Stimulated activated CD4-positive, alpha-beta T cell treated with anti-CD3 and anti-CD28 coated beads, Interleukin-12 subunit alpha, Interleukin-12 subunit beta, amount 100 ng/mL, for 24 hours (primary cell): ENCODE measurements at places on chromosomes 2 and 18.

GRCh38 chr2:109382226-109382895 is 231.4 kb downstream of the SEPTIN10 start:
- DNase-seq = no peak

GRCh38 chr2:113963965-113964364 is 74.1 kb downstream of the ACTR3 start:
- DNase-seq = no peak

DNA sequence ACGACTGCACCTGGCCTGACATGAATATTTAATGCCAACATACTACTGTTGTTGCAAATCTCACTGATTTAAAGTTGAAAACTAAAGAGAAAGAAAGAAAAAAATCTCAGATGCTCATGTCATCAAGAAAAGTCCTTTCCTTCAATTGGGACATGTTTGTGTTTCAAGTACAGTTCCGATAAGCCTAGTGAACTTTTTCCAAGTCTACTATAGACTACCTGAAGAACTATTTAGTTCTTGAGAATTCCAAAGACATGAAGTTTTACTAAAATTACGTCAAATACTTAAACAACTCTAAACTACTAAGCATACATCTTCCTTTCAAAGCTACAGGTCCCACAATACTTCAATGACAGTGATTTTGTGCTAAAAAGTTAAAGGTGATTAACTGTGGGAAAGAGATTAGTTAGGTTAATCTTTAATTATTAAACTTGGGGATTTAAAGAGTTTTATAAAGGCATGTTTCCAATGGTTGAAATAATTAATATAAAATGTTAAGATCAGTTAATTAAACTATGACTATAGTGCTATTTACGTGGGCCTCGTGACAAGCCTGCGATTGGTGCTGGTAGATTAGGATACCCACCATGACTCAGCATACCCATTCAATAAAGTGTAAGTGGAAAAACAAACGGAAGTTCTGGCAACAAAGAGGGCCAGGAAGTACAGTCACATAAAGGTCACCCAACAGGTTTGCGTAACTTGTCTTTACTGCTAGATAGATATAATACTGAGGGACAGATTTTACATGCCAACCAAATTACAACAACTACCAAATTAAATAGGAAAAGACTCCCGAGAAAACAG is 55.5 kb downstream of the SEPTIN10 start:
- no peak for DNase-seq

- no peak for DNase-seq
Measured at GRCh38 chr2:10137053-10137843, 14.7 kb downstream of the RRM2 start.

DNA sequence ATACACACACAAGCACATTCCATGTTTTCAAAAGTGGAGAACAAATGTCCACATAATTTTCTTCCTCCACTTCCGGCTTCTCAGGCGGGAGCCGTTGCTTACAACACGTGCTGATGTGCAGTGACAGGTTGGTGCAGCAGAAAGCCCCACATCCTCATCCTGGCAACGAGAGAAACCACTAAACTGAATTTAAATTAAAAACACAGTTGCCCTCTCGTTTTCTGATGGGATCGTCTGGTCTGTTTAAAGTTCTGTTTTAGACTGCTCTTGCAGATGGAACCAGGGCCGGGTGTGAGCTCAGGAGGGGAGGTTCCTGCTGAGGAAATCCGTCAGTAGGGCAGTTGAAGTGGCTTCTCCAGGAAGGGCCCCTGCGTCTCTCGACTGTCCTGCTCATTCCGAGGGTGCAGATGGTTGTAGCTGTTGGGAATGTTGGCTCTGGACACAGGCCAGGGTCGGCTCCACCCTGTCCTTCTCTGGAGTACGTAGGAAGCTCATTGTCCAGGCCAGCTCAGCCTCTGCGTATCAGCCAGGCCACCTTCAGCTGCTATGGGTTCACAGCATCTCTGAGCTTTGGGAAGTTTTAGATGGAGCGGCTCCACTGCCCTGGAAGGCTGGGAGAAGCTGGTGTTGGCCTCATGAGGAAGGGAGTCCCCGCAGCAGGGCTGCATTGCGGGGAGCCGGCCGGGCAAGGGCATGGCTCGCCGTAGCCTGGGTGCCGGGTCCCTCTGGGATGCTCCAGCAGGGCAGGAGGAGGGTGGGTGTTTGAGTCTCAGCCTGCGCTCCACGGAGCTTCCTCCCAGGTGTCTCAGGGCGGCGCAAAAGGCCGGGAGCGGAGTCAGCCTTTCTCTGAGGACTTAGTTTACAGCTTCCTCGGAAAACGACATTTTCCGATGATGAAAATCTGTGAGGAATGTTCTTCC is 58.3 kb downstream of the NFATC1 start:
- no peak for DNase-seq

- no peak for DNase-seq
Measured at GRCh38 chr2:42086500-42086953, 38.7 kb downstream of the PKDCC start.

GRCh38 chr2:85154048-85154753 is 21.0 kb downstream of the TCF7L1 start:
- DNase-seq = no peak

GRCh38 chr2:82478641-82479040 is 1980.4 kb downstream of the SUCLG1 start:
- DNase-seq = no peak

DNA sequence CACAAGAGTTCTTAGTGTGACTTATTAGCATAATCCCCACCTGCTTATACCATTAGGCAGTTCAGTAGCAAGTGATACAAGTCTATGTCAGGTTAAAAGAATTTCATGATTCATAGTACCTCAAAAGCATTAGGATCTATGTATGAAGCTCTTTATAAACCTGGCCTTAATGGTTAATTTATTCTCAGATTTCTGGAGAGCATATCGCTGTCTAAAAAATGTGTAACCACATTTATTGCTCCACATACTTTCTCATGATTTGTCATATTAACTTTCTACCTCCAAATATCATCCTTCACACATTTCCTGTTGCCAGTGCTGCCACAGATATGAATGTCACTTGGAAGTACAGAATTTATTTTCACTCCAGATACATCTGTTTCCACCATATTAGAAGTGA is 332.8 kb upstream of the MAP2 start:
- no peak for DNase-seq

- no peak for DNase-seq
Measured at GRCh38 chr2:106899786-106900530, 14.0 kb upstream of the ST6GAL2 start.

GRCh38 chr2:220417503-220417902 is 790.1 kb downstream of the SLC4A3 start:
- DNase-seq = no peak

DNA sequence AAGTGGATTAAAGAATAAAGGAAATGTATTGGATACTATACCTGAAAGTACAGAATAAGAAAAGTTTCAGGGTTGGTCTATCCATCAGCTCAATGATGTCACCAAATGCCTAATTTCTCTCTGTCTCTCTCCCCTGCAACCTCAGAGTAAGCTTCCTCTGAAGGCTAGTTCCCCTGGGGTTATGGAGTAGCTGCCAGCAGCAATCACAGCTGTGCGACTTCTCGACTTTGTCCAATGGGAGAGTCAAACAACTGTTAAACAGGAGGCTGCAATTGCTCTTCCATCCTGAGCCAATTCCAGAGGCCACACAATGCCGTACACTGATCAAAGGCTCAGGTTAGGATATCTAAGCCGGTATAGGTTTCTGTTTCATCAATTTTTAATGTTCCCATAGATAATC is 95.3 kb upstream of the FANCL start:
- no peak for DNase-seq

DNA sequence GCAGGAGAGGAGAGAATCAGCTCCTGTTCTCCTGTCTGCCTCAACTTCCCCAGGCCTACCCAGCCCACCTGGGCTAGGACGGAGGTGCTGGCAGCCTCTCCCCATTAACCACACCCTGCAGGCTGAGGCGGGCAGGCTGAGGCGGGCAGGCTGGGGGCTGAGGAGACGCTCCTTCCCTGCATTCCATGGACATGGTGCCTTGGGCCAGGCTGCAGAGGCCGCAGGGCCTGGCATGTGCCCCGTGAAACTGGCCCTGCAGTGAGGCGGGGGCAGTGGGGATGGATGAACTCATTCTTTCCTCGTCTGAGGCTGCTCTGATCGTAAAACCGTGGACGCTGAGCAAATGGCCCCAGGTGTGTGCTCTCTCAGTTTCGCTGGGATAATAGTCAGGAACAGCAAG is 84.7 kb upstream of the LAPTM4A start:
- DNase-seq = no peak

- DNase-seq = no peak
Measured at GRCh38 chr2:112008910-112009485, 46.1 kb upstream of the TMEM87B start.

DNA sequence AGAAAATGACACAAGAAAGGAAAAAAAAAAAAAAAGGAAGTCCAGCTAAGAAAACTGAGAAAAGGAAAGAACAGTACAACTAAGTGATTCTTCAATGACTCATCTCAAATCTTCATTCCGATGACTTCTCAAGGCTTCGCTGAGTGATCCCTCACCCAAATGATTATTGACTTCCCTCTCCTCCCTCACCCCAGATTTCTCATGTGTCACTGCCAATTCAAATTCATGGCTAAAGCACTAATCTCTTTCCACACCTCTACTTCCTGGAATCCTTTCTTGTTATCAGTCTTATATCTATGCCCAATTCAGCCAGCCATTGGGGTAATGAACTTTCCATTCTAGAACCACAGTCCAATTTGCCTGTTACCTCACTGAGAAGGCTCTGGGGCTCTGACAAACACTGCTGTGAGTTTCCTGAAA is 7.2 kb upstream of the ABCB11 start:
- DNase-seq = no peak

DNA sequence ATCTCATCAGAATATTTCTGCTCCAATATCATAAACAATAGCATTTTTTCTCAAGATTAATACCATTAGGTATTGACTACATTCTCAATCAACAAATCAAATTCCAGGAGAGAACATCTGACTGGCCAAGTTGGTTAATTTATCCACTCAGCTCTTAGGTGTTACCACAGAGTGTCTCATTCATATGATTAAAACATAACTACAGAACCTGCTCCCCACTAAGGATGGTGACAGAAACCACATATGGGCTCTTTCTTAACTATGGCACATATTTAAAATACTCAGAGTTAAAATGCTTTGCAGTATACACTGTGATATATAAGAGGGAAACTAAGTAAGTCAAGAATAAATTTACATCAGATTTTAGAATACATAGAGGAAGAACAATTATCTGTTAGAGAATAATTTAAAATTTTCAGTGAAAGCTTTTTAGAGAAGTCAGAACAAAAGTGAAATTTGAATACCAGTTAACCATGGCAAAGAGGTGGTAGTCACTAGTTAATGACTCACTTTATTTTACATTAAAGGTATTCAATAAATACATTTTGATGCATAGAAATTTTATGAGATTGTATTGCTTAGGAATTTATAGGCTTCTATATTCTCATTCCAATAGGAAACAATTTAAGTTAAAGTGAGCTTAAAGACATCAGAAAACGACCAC is 1120.8 kb upstream of the TMEFF2 start:
- DNase-seq = no peak

DNA sequence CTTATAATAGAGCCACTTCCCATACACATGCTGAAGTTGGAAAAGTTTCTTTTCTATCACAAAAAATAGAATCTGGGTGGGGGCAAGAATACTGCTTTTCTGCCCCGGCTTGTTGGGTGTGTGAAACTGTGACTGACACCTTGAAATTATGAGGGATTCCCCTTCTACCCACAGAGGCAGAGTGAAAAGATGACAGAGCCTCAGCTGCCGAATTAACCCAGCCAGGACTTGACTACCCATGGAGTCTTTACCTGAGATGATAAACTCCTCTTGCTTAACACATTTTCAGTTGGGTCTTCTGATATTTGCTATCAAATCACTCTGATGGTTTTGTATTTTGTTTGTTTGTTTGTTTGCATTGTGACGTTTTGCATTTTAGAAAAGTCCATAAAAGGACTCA is 66.0 kb upstream of the PMAIP1 start:
- no peak for DNase-seq

DNA sequence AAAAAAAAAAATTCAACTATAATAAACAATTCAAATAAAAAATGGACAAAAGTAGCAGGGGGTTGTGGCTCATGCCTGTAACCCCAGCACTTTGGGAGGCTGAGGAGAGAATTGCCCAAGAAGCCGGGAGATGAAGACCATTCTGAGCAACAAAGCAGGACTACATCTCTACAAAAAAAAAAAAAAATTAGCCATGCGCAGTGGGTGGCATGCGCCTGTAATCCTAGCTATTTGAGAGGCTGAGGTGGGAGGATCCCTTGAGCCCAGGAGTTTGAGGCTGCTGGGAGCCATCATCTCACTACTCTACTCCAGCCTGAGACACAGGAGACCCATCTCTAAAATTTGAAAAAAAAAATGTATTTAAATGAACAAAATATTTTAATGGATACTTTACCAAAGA is 4.4 kb upstream of the CACNB4 start:
- no peak for DNase-seq

DNA sequence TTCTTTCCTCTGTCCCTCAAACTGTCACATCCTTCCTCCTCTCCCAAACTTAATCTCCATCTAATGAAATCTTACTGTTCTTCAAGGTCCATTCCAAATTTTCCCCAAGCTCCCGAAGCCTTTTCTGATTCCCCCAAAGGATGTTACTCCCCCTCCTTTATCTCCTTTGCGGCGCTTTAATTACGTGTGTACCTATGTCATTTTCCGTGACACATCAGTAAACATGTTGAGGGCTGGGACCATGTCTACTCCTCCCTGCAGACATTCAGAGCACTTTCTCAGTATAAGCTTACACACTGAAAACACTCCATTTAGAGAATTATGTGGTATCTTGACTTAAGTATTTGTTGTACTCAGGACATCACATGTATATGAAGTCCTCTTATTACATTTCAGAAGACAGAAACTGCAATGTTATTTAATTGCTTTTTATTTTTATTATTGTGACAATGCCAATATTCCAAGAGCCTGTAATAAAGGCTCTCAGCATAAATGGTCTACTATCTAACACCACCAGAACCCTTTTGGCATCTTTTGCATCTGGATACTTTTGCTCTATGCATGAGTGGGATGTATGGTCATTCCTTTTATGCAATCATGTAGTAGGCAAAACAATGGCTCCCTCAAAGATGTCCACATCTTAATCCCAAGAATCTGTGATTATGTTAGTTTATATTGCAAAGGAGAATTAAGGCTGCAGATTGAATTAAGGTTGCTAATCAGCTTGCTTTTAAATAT is 1.8 kb downstream of the NMI start:
- DNase-seq = no peak

DNA sequence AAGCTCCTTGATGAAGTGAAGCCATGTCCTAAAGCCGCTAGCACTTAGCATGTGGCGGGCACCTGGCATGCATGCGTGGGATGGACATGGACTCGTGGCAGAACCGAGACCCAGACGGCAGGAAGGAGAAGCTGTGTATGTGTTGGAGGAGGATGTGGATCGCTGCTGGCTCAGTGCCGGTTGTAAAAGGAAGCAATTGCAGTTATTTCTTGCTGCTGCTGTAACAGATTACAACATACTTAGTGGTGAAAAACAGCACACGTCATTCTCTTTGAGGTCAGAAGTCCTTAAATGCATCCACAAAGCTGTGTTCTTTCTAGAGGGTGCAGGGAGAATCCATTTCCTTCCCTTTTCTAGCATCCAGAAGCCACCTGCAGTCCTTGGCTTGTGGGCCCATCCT is 74.6 kb downstream of the AGAP1 start:
- no peak for DNase-seq

- no peak for DNase-seq
Measured at GRCh38 chr18:21387886-21388285, 145.9 kb downstream of the GREB1L start.

GRCh38 chr2:54476852-54477251 is 20.7 kb downstream of the SPTBN1 start:
- no peak for DNase-seq
